Omental fat pad (tissue), 4 donors: ENCODE measurements at places on chromosomes 2 and 18. TPM values are rescaled to one million over a fixed set of nuclear protein-coding genes. Genes with fewer than 3 reads are reported as not detected.

GRCh38 chr18:49456794-49457193 is 3.7 kb downstream of the DYM start:
- DNase-seq, result no peak

DNA sequence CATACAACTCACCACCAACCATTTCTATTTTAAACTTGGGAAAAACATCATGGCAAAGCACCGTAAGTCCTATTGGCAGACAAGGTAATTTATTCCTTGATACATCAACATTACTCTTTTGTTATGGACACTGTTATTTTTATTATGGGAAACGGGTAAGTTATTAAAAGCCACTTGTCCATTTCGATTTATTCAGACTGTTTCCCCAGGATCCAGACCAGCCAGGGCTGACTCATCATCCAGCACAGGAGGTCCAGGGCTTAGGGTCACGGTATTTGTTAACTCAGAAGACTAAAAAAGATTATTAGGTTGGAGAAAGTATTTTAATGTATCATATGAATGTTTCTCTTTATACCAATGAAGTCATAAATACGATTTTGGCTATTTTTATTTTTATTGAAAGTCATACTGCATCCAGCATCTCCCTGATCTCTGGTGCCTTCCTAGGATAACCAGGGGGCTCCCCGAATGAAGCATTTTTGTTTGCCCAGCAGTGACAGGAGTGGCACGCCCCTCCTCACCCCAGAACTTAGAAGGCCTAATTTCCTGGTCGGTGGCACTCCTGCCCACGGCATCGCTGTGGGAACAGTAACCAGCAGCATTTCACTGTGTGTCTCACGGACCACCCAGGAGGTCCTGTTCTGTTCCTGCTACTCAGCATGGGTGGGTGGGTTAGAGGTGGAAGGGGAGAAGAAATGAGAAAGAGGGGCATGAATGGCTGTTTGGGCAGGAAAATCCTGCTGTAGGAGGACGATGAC is 446.1 kb downstream of the EIPR1 start:
- DNase-seq, result no peak

- DNase-seq, result no peak
Measured at GRCh38 chr18:28018351-28018750, 158.6 kb downstream of the CDH2 start.

- DNase-seq, result no peak
Measured at GRCh38 chr2:82158150-82158549, 1853.6 kb upstream of the LRRTM1 start.

GRCh38 chr2:236558036-236558435 is 11.6 kb upstream of the ACKR3 start:
- DNase-seq, result no peak

Gene HOXD1
- 0.19 TPM for total RNA-seq

Gene EPG5
- total RNA-seq, result 26.6 TPM

Gene G6PC2
- total RNA-seq, result not detected

Gene CCDC102B
- 6.7 TPM for total RNA-seq
